ENCODE measurements at places on chromosomes 4 and X.

DNA sequence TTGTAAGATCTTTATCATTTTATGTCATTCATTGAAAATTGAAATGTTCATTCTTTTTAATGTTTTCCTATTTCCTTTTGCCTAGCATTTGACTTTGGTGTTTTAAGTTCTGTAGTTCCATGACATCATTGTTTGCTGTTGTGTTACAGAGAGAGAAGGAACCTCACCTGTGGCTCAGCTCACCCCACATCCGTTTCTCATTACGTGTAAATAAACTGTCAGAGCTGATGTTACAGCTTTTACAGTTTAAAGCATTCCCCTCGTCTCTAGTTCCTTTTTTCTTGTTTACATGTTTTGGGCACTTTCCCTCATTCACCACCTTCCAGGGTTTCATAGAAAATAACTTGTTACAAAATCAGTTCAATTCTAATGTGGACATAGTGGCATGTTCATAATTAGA is 137.2 kb downstream of the FNIP2 start:
- H3K36me3 ChIP-seq: no peaks in the 10 kb centered on the region
- H3K27ac ChIP-seq: no peak overlapping the region
- H3K4me1 ChIP-seq: no peaks in the 10 kb centered on the region
- no peak overlapping the region for H3K4me3 ChIP-seq

DNA sequence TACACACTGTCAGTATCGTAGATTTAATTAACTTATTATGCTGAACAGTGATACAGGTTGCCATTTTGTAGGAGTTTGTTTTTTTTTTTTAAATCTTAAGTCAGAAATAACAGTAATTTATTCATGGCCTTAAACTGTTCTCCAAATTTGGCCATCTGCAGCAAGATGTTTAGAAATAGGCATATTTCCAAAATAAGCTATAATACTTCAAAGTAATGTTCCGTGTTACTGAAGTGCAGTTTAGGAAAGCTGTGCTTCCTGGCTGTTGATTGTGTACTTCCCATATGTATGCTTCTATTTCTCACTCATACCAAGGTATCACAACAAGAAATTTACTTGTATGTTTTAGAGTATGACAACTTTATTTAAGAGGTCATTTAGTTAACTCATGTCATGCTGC is 28.9 kb downstream of the CPEB2 start:
- DNase-seq: no peak
- H3K4me3 ChIP-seq: no peak overlapping the region
- peaks cover 10% of the 10 kb centered on the region for H3K36me3 ChIP-seq
- peaks cover 8% of the 10 kb centered on the region for H3K4me1 ChIP-seq

GRCh38 chrX:56994375-56995270 is 718 bp downstream of the SPIN3 start:
- no peaks in the 10 kb centered on the region for H3K4me1 ChIP-seq
- H3K4me3 ChIP-seq: no peak overlapping the region
- DNase-seq: no peak
- H3K27me3 ChIP-seq: no peaks in the 10 kb centered on the region
- no peaks in the 10 kb centered on the region for H3K36me3 ChIP-seq

GRCh38 chrX:10926404-10926803 is 184.7 kb upstream of the HCCS start:
- H3K4me1 ChIP-seq: no peaks in the 10 kb centered on the region
- no peak overlapping the region for H3K27ac ChIP-seq
- no peak for DNase-seq
- no peaks in the 10 kb centered on the region for H3K36me3 ChIP-seq
- no peaks in the 10 kb centered on the region for H3K27me3 ChIP-seq

DNA sequence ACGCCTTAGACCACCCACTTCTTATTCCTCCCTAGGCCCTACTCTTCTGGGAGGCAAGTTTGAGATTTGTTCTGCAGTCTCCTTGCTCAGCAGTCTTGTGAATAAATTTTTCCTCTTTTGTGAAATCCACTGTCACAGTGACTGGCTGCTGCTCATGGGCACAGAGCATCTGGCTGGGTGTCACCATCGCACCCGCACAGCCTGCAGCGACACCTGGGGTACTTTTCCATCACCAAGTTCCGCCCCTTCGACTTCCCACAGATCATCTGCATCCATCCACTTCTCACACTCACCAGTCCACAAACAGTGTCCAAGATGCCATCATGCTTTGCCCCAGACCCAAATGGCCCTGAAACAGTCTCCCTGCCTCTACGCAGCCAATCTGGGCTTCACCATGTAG is 36.4 kb upstream of the AFAP1 start:
- H3K36me3 ChIP-seq: no peaks in the 10 kb centered on the region
- no peak for DNase-seq
- no peak overlapping the region for H3K27ac ChIP-seq

GRCh38 chrX:115098897-115099296 is 81.5 kb upstream of the IL13RA2 start:
- H3K4me1 ChIP-seq: no peaks in the 10 kb centered on the region
- H3K4me3 ChIP-seq: no peak overlapping the region
- no peak overlapping the region for H3K27ac ChIP-seq

- no peaks in the 10 kb centered on the region for H3K27me3 ChIP-seq
- no peaks in the 10 kb centered on the region for H3K4me1 ChIP-seq
- H3K27ac ChIP-seq: no peak overlapping the region
- 0 out of 2 replicates have a peak, but pooled peaks cover 4% of the 10 kb centered on the region for H3K36me3 ChIP-seq
Measured at GRCh38 chrX:1727531-1728027, 112.7 kb downstream of the ASMT start.

GRCh38 chr4:85028910-85029309 is 62.4 kb upstream of the WDFY3 start:
- H3K4me1 ChIP-seq: no peaks in the 10 kb centered on the region
- H3K4me3 ChIP-seq: no peak overlapping the region
- H3K27ac ChIP-seq: no peak overlapping the region
- no peak for DNase-seq

DNA sequence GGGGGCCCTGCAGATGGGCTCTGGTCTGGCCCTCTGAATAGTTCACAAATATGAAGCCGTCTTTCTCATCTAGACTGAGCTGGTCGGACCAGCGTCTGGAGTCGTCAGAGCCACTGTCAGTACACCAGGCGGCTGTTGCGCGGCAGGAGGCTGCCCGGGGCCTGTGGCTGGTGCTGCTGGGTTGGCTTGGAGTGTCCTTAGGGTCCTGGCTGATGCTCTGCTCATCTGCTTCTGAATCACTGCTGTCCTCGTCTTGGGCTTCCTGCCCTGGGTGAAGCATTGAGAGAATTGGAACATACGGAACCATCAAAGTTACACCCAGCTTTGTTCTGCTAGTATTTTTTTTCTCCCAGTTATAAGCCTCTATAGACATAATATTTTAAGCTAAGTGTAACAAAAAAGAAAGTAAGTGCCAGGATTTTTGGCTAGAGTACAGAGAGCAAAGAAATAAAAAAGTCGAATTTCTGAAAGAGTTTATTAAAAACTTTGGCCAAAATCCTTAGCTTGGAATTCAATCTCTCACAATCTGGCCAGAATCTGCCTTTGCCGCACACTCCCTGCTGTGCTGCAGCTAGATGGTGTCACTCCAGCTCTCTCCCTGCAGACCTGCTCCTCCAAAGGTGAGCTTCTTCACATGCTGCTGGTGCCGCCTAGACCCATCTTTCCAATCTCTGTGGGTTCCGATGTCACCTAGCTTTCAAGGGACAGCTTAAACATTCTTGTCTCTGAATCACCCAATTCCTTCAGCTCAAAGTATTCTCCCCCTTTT is 96.2 kb downstream of the CDS1 start:
- no peaks in the 10 kb centered on the region for H3K27me3 ChIP-seq
- H3K27ac ChIP-seq: no peak overlapping the region
- no peak overlapping the region for H3K4me3 ChIP-seq
- no peaks in the 10 kb centered on the region for H3K36me3 ChIP-seq
- no peak for DNase-seq

- peak overlapping the region; percentile 35 for H3K27ac ChIP-seq
- peaks cover 23% of the 10 kb centered on the region for H3K4me1 ChIP-seq
- peak overlapping the region; percentile 71 for H3K4me3 ChIP-seq
- DNase-seq: no peak
Measured at GRCh38 chrX:101349193-101349562, 636 bp upstream of the TIMM8A start.

- H3K36me3 ChIP-seq: no peaks in the 10 kb centered on the region
- H3K27me3 ChIP-seq: no peaks in the 10 kb centered on the region
- peak overlapping the region; percentile 24 for H3K4me3 ChIP-seq
- H3K27ac ChIP-seq: peak overlapping the region; percentile 89
- DNase-seq: peak; percentile 77
Measured at GRCh38 chr4:155602351-155603140, 64.1 kb upstream of the GUCY1A1 start.

GRCh38 chr4:1255699-1256098 is 6.8 kb upstream of the CTBP1 start:
- no peaks in the 10 kb centered on the region for H3K4me1 ChIP-seq
- no peaks in the 10 kb centered on the region for H3K27me3 ChIP-seq
- H3K36me3 ChIP-seq: no peaks in the 10 kb centered on the region
- H3K27ac ChIP-seq: no peak overlapping the region
- DNase-seq: no peak

DNA sequence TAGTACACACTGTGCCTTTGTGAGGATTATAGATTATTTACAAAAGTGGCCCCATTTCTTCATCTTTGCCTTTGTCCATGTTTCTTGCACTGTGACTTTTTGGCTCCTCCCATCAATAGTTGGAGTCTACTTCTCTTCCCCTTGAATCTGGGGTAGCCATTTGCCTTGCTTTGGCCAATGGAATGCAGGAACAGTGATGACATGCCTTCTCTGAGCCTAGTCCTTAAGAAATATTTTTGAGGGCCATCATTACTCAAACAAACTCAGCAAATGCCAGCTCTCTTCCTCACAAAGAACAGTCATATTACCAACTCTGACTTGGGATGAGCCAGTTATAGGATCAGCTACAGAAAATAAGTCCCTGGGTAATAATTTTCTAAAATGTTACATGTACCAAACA is 189.6 kb downstream of the FRMPD4 start:
- no peak for DNase-seq
- H3K27me3 ChIP-seq: no peaks in the 10 kb centered on the region
- H3K36me3 ChIP-seq: no peaks in the 10 kb centered on the region
- H3K4me3 ChIP-seq: no peak overlapping the region
- no peak overlapping the region for H3K27ac ChIP-seq

GRCh38 chr4:16384576-16384975 is 158.3 kb upstream of the TAPT1 start:
- no peak for DNase-seq
- peaks cover 2% of the 10 kb centered on the region for H3K27me3 ChIP-seq
- H3K36me3 ChIP-seq: no peaks in the 10 kb centered on the region
- H3K27ac ChIP-seq: no peak overlapping the region
- no peak overlapping the region for H3K4me3 ChIP-seq

- H3K27ac ChIP-seq: no peak overlapping the region
- H3K27me3 ChIP-seq: no peaks in the 10 kb centered on the region
- H3K4me3 ChIP-seq: no peak overlapping the region
- peaks cover 54% of the 10 kb centered on the region for H3K4me1 ChIP-seq
- no peaks in the 10 kb centered on the region for H3K36me3 ChIP-seq
Measured at GRCh38 chr4:138666366-138666765, 349.2 kb upstream of the NOCT start.

DNA sequence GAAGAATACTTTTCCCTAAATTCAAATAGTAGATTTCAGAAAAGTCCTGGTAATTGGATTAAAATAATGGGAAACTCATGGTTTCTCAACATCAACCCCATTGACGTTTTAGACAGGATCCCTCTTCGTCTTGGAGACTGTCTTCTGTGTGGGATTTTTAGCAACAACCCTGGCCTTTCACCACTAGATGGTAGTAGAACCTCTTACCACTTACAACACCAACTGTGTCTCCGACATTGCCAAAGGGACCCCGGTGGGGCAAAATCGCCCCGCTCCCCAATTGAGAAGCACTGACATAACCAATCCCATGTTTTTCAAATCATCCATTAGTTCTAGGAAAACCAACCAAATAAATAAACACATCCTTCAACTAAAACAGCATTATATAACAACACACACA is 16.9 kb upstream of the ANOS1 start:
- no peak overlapping the region for H3K27ac ChIP-seq
- H3K36me3 ChIP-seq: no peaks in the 10 kb centered on the region
- H3K27me3 ChIP-seq: no peaks in the 10 kb centered on the region
- no peak overlapping the region for H3K4me3 ChIP-seq

DNA sequence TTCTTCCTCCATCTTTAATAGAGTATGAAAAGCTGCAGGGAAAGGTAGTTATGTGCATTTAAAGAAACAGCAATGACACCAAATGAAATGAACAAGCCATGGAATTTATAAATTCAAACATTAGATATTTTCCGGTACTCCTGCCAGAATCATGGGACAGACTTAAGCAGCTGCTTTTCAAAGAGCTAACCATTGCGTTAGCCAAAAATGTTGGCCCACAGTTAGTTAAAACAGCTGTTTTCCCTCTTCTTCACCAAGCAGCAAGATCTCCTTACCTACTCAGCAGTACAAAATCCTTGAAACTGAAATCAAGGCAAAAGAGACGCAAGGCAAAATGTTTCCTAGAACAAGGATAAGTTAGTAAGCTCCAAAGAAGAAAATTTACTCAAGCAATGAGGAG is 64.0 kb downstream of the MANBA start:
- H3K27me3 ChIP-seq: no peaks in the 10 kb centered on the region
- no peak overlapping the region for H3K27ac ChIP-seq
- no peak overlapping the region for H3K4me3 ChIP-seq
- peaks cover 11% of the 10 kb centered on the region for H3K36me3 ChIP-seq

DNA sequence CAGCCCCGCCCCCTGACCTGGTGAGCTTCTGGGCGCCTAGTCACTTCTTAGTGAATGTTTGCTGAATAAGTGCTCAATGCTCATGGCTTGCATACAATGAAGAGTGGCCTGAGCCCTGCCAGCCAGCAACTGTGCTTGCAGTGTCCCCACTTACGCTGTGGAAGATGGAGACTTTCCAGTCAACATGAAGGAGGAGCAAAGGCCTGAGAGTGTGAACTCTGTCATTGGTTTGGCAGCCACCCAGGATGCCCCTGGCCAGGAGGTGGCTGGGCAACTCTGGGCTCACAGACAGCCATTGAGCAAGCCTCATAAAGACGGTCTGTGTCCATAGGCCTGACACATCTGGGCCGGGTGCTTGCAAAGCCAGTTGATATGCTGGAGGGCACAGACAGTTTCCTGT is 72.1 kb upstream of the MAMLD1 start:
- H3K4me1 ChIP-seq: no peaks in the 10 kb centered on the region
- no peaks in the 10 kb centered on the region for H3K36me3 ChIP-seq
- DNase-seq: no peak
- H3K27ac ChIP-seq: no peak overlapping the region
- H3K4me3 ChIP-seq: no peak overlapping the region

All from Karpas-422 (cell line).